ENCODE measurements at places on chromosomes 11 and 22.
A peak's percentile ranks its signal among the peaks of the same experiment; 100 is the strongest.

- no peak for DNase-seq
Observed at GRCh38 chr22:44479662-44480061, 18.4 kb downstream of the RTL6 start.

- DNase-seq = no peak
Observed at GRCh38 chr11:8593455-8593854, 573 bp downstream of the STK33 start.

DNA sequence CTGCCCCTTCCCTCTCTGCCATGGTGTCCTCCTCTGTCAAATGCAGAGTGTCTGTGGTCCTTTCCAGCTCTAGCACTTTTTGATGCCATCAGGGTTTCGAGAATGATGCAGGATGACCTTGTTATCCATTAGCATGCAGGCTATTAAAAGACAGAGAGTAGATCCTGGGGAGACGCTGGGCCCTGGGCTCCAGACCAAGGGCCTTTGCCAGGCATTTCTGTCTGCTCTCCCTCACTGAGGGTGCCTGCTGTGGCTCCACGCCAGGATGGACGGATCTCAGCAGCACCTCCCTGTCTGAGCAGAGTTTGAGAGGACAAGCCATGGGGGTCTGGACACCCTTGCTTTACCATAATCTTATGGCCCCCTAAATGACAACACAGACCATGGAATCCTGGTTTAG lies 110.8 kb upstream of the CD82 start:
- no peak for DNase-seq

- no peak for DNase-seq
Observed at GRCh38 chr11:824292-824880, 3.3 kb upstream of the CRACR2B start.

DNA sequence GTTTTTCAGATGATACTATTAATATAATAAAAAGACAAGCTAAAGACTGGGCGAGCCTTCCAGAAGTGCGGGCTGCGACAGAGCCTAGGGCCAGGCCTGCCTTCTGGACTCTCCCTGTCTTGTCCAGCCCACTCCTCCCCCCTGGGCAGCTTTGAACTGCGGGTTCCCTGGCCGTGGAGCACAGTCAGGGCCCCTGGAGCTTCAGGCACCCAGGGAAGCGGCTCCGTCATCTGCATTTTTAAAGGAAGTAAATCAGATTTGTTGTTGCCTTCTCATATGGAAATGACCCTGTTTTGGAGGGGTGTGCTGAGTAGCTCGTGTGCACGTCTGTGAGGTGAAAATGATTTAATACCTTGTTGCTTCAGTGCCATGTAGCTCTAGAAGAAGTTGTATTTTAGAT lies 265.3 kb downstream of the TBC1D22A start:
- DNase-seq = no peak

GRCh38 chr11:74257959-74258553 lies 53.4 kb downstream of the P4HA3 start:
- DNase-seq = peak; percentile 62

All from iris pigment epithelial cell (primary cell).